ENCODE measurements at places on chromosomes 12 and 14.

DNA sequence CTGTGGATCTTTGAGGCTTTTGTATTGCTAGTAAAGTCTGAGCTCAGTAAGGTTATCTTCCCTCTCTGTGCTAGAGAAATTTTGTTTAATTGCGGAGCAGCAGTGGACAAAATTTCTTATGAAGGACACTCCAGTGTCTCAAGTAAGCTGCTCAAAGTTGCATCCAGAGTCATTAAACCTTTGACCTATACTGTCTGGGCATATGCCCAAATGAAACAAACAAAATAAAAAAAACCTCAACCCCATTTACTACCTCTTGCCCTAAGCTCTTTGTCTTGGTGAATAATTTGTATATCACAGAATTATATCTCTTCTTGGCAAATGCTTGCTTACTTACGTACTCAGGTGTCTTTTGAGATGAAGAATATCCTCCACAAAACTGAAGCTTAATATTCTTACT lies 465.2 kb downstream of the SOX5 start:
- no peak for DNase-seq

- no peak for DNase-seq
These were observed 15.3 kb upstream of the SNAPC1 start for GRCh38 chr14:61746881-61747280.

GRCh38 chr14:22460461-22461195 lies 128.4 kb downstream of the DAD1 start:
- no peak for DNase-seq

DNA sequence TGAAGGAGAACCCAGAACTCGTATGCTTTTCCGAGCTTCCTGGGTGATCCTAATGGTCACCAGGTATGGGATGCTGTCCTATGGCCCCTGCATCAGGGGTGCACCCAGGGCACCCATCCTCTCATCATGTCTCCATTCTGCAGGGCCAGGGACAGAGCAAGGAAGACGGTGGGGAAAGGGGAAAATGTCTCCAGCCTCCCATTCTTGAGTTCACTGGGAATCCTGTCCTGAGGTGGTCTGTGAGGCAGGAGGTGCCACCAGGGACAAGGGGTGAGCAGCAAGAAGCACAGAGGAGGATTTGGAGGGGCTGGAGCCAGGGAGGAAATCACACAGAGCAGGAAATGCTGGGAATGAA lies 14.9 kb upstream of the SLC6A12 start:
- no peak for DNase-seq

GRCh38 chr14:84975241-84975902 lies 554.6 kb upstream of the FLRT2 start:
- DNase-seq = no peak
